ENCODE measurements at places on chromosomes 12 and 14.
A peak's percentile ranks its signal among the peaks of the same experiment; 100 is the strongest.

DNA sequence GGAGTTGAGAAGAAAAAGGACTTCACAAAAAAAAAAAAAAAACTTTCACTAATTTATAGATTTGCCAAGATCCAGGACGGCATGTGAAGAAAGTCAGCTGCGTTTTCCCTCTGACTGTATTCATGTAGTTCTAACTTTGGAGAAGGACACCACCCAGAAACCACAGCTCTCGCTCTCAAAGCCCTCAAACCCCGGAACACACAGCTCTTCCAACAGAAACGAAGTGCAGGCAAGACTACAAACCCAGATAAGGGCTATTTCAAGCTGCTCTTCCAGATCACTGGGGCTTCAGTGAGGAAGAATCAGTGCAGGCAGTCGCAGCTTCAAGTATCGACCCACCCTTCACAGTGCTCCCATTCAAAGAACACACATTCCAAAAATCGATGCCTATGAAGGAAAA is 13.2 kb downstream of the KCNH5 start:
- no peak for DNase-seq

DNA sequence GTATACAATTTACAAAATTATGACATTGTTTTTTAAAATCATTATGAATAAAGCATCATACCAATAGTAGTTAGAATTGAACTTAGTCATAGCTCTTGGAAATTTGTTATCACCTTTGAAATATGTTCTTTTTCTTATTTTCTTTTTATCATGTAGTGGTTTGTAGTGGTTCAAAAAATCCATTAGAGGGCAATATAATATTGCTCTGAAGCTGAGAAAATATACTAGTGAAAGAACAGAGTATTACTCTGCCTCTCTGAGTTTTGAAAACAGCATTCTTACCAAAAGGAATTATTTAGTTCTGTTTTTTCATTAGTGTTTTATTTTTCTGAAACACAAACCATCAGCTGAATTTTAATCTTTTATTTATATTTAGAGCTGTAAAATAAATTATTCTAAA is 76.2 kb downstream of the PDZRN4 start:
- DNase-seq: no peak

DNA sequence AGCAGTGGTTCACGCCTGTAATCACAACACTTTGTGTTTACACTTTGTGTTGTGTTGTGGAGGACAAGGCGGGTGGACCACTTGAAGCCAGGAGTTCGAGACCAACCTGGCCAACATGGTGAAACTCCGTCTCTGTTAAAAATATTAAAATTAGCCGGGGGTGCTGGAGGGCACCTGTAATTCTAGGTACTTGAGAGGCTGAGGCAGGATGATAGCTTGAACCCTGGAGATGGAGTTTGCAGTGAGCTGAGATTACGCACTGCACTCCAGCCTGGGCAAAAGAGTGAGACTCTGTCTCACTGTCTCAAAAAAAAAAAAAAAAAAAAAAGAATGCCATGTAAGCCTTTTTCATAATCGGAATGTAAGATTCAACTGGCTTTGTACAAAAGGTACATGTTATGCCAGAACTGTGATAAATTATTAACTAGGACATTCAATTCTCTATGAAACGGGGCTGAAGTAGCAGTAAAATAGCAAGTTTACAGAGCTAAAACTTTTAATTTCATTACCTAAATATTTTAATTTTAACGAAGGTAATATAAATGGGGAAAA is 13.9 kb upstream of the PITPNM2 start:
- no peak for DNase-seq

- no peak for DNase-seq
Observed at GRCh38 chr12:27500546-27500945, 23.5 kb upstream of the PPFIBP1 start.

GRCh38 chr14:71985538-71986189 is 53.4 kb downstream of the RGS6 start:
- no peak for DNase-seq

DNA sequence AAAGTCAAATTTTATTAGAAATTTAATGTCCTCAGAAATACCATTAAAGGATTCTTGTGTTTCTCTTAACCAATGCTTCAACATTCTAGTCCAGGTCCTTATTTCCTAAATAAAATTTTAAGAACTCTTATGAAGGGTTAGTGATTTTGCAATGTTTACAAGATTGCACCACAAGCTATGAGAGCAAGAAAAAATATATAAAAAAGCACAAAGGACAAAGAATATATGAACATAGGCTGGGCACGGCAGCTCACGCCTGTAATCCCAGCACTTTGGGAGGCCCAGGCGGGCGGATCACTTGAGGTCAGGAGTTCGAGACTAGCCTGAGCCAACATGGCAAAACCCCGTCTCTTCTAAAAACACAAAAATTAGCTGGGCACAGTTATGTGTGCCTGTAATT is 7.7 kb downstream of the RACGAP1 start:
- DNase-seq: no peak

DNA sequence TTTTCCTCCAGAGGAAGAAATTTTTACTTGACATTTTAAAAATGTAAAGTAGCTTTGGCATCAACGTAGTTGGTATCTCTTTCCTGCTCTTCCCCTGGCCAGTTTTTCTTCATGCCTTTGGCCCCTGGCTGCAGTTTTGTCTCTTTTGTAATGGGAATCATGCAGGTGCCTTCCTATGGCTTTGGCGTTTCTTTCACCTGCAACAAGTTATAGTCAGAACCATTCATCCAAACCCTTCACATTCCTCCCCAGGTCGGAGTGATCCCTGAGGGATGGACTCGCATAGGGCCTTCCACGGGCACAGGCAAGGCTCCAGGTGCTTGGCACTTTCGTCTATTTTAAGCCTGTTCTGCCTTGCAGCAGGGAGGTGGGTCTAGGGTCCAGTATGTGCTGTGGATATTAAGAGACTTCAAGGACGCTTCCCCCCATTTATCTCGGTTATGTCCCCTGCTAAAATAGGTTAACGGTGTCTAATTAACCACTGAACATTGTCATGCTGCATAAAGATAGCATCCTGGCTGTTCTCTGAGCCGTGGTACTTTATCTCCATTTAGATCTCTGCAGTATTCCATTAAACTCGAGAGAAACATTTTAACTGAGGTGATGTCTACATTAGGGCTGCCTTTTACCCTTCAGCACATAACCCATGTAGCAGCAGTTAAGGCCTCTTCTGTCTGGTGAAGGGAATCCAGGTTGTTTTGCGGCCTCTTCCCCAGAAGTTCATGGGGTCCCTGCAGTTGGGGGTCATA is 66.3 kb downstream of the IFT43 start:
- no peak for DNase-seq

- no peak for DNase-seq
Observed at GRCh38 chr14:61598980-61599379, 96.3 kb upstream of the HIF1A start.

DNA sequence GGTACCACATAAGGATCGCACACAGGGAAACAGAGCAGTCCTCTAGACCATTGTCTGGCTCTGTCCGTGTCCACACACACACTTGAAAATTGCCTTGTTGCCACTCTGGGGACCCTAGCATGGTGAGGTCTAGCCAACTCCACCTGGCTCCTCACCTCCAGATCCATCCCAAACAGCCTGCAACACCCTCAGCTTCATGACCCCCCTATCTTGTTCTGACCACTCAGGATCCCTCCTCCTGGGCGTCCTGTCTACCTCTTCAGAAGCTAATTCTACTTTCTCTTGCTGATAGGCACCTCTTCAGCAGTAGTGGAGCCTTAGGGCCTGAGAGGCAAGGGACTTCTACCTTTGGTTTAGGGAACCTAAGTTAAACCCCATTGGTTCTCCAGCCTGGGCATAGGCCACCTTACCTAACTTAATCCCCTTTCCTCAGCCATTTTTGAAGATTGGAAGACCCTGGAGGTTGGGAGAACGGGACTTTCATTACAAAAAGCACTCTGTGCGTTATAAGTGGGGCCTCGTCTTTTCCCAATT is 697 bp upstream of the HOXC5 start:
- no peak for DNase-seq

DNA sequence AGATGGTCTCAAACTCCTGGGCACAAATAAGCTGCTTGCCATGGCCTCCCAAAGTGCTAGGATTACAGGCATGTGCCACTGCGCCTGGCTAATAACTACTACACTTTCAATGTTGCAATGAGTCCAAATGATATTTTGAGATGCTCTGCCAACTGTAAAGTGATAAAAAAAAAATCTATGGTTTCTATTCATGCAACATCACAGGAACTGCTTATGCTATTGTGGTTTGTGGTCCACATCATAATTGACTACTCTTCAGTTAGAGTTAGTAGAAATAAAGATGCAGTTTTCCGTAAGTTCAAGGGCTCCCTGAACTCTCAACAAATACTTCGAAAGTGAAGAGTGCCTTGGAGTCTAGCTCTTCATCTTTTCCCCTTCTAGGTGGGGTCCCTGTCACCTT is 239.4 kb downstream of the C12orf75 start:
- no peak for DNase-seq

- DNase-seq: no peak
Observed at GRCh38 chr14:83575301-83575700, 1954.6 kb upstream of the FLRT2 start.

DNA sequence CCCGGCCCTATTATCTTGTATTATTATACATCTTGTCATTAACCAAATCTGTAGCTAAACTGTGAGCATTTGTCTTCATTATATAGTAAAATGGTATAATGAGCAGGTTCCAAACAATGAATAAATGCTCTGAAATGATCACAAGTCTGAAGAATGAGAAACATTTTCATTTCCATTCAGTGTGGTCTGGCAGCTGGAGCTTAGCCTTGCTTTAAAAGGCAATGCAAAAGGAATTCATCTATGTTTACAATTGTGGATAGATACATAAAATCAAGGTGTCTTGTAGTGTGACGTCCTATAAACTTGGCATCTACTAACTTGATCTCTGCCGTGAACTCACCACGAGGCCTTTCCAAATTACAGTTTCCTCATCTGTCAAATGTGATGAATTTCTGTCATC is 168.3 kb downstream of the RMST start:
- DNase-seq: no peak

DNA sequence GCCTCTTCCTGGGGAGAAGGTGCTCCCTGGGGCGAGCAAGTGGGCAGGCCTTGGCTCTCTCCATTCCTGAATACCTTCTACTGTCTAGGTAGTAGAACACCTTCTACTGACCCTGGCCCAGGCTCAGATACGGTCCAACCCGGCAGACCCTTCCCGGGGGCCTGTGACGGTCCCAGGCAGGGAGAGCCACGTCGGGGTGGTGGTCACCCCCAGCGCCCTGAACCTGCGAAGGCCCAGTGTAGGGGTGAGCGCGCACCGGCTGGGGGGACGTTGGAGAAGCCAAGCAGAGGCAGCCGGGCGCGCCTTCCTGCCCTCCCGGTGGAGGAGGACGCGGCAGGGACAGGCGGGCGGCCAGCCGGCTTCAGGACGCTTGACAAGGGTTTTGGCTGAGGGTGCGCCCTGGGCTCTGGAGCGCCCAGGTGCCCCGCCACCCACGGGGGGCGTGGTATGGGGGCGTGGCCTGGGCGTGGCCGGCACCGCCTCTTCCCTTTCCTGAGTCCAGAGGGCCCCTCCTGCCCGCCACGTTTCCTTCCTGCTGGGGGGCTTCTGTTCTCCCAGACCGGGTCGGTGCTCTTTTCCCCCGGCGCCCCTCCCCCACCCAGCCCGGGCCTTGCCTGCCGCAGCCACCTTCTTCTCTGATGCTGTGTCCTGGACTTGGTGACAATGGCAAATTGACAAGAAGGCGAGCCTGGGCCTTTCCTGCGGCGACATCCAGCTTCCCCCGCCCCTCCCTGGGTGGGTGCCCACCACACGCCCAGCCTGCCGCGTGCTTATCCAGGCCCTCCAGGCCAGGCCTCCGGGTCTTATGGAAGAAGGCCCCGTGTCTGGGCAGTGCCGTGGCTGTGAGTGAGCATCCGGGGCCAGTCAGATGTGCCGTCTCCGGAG is 24.5 kb upstream of the PPP1R13B start:
- no peak for DNase-seq

GRCh38 chr14:52711666-52712065 is 4.7 kb downstream of the PSMC6 start:
- no peak for DNase-seq

GRCh38 chr14:93051600-93052546 is 63.9 kb downstream of the ITPK1 start:
- DNase-seq: no peak

DNA sequence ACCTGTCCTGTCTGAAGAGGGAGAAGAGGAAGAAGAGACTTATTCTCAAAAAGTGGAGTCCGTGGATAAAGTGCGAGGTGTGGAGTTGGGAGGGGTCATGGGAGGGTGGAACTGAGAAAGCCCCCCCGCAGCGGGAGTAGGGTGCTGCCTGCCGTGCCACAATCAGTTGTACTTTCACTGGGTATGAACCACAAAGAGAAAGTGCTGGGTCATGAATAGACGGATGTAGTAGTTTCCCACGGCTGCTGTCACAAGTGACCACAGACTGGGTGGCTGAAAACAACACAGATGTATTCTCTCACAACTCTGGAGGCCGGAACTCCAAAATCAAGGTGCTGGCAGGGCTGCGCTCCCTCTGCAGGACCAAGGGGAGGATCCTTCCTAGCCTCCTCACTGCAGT is 5.5 kb downstream of the DNAH10 start:
- no peak for DNase-seq

DNA sequence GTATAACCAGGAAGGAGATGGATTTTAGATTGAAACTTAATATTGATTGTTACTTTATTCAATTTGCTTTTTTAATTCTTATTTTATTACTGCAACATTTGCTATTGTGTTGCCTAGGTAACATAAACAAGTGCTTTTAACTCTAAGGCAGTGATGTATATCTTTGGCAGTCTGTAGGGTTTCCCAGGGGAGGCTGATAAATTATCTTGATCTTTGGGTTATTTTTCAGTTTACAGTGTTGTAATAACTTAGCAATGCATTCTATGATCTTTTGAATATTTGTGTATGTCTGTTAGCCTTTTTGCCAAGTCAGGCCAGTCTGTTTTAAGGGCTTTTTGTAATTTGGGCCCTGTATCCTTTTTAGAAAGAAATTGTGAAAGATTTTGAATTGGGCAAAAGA is 7.8 kb upstream of the DTD2 start:
- DNase-seq: no peak

- no peak for DNase-seq
Observed at GRCh38 chr12:79690142-79690637, 574 bp downstream of the PAWR start.

GRCh38 chr12:67045650-67046049 is 223.5 kb upstream of the CAND1 start:
- DNase-seq: no peak

- DNase-seq: peak; percentile 14
Observed at GRCh38 chr14:24365600-24366412, 2.2 kb upstream of the NFATC4 start.

GRCh38 chr12:49632986-49633702 is 9.8 kb downstream of the PRPF40B start:
- DNase-seq: no peak

DNA sequence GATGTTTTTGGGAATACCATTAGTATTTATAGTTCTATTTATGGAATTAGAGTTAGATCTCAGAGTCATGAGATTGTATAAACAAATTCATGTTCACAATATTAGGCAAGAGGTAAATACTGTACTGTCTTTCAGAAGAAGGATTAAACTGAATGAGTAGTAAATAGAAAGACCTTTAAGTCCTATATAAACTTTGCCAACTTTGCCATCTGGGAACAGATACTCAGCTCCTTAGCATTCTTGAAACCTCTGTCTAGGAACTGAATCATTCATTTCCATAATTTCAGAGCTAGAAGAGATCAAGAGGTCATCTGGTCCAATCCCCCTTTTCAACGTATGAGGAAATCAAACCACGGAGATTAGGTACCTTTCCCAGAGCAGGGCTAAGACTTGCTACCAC is 141.1 kb downstream of the CAND1 start:
- no peak for DNase-seq

Data from cerebellar nuclear complex (tissue), 1 donor.